Astrocyte of the cerebellum (primary cell): ENCODE measurements at places on chromosomes 11 and 22.

GRCh38 chr11:114281388-114281956 lies 14.7 kb upstream of the NNMT start:
- DNase-seq = no peak

GRCh38 chr11:128848815-128849455 lies 18.2 kb downstream of the KCNJ1 start:
- no peak for DNase-seq

GRCh38 chr11:3902441-3902840 lies 47.0 kb downstream of the STIM1 start:
- DNase-seq = no peak

GRCh38 chr11:26651916-26652315 lies 69.9 kb downstream of the SLC5A12 start:
- DNase-seq = no peak

GRCh38 chr11:27807596-27807995 lies 107.3 kb upstream of the BDNF start:
- DNase-seq = no peak

- no peak for DNase-seq
These were observed 18.8 kb upstream of the OR5B21 start for GRCh38 chr11:58526721-58527120.

GRCh38 chr11:125763483-125763882 lies 15.1 kb downstream of the PATE2 start:
- DNase-seq = no peak

DNA sequence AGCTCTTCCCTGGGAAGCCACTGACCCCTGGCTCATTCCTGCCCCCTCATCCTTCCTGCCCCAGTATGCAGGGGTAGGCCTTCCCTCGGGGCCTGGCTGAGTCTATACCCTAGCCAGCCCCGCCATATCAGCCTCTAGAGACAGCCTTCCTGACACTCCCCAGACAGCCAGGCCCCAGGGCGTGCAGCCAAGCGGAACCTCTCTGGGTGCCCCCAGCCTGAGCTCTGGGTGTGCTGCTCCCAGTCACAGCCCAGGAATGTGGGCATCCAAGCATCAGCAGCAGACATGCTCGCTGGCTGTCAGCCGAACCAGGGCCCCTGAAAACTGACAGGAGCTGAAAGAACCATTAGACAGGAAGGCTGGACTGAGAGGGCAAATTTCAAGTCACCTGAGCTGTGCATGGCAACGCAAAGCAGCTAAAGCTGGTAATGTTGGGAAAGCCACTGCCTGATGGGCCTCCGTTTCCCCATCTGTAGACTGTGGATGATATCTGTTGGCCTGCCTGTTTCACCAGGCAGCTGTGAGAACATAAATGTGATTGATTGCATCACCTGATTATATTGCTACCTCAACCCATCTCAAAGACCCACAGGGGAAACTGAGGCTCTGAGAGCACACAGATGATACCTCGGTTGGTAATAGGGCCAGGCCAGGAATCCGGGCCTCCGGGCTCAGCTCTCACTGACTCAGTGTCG lies 93.2 kb downstream of the LRRC32 start:
- DNase-seq = no peak

DNA sequence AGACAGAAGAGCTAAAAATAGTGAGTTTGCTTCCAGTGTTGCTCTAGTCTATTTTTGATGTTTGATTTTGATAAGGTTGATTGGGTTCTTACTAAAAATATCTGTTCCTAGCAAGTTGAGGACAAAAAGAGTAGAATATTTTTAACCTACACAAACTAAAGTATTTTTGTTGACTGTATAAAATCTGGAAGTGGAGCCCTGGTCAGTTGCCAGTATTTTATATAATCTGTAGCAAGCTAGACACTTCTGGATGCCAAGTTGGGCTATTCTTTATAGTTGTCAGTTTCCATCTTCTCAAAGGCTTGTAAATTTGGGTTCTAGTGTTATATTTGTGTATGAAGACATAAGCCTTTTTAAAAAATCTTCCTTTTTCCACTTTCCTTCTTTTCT lies 56.7 kb downstream of the HSD17B12 start:
- no peak for DNase-seq

DNA sequence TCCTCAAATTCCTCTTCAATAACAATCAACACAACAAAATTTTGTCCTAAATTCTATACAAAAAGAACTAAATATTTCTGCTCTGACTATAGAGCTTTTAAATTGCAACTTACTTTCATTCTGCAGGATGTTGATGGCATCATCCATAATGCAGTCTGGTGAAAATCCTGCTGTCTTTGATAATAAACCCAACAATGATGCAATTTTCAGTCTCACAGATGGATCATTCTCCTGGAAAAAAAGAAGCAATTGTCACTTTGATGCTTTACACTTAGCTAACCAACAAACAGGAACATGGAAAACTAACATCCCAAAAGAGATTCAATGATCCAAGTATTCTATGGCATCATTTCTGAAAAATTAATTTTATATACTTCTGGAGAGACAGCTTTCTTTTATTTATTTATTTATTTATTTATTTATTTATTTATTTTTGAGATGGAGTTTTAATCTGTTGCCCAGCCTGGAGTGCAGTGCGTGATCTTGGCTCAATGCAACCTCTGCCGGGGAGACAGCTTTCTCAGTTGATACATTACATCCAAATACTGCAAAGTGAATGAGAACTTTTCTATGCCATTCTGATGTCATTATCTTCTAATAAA lies 13.0 kb downstream of the INTS4 start:
- no peak for DNase-seq

DNA sequence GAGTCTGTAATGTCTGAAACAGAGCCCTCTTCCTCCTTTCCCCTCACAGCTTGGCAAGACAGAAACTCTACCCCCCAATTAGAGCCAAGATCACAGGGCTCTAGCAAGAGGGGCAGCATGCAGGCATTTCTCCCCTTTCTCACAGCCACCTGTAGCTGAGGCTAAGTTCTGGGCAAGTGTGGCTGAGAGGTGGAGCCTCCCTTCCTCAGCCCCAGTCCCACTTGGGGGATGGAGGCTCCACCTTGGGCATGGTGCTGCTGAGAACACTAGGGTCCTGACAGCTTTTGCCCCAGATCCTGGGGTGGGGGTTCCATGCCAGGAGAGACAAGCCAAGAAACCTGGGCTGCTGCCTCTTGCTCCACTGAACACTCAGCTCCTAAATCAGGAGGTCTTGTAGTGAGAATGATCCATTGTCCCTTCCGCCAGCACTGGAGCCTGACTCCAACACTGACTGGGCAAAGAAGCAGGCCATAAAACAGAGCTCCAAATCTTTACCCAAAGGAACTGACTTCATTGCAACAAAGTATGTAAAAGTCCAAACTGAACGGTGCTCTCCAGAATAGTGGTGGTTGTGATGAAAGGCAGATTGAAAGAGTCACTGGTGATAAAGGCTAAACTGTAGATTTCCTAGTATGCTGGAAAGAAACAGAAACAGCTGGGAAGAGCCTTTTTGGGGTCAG lies 25.6 kb downstream of the NARS2 start:
- no peak for DNase-seq

DNA sequence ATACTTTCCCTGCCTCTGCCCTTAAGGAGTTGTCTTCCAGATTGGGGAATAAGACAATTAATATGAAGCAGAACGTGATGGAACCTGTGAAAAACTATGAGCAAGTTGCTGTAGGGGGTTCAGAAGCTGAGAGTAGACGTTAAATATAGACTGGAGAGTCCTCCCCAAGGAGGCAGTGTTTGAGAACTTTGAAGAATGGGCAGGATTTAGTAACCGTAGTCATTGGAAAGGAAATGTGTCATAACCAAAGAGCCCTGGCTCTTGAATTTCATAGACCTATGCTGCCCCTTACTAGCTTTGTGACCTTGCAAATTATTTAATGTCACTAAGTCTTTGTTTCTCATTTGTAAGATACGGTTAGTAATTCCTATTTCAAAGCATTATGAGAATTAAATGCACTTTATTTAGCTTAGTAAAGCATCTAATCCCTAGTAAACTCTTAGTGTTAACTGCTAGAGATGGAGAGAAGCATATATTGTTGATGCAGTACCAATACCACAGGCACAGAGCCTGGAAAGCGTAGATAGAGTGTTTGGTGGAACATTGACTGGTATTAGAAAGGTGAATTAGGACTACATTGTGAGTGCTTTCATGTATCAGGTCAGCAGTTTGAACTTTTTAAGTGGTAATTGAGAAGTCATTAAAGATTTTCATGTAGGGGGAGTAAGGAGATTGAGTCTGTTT lies 54.1 kb downstream of the MCAM start:
- DNase-seq = no peak

GRCh38 chr22:25110846-25111578 lies 88.6 kb upstream of the CRYBB3 start:
- peak; percentile 43 for DNase-seq

- DNase-seq = no peak
These were observed 4.2 kb downstream of the CAPN1 start for GRCh38 chr11:65185869-65186341.

DNA sequence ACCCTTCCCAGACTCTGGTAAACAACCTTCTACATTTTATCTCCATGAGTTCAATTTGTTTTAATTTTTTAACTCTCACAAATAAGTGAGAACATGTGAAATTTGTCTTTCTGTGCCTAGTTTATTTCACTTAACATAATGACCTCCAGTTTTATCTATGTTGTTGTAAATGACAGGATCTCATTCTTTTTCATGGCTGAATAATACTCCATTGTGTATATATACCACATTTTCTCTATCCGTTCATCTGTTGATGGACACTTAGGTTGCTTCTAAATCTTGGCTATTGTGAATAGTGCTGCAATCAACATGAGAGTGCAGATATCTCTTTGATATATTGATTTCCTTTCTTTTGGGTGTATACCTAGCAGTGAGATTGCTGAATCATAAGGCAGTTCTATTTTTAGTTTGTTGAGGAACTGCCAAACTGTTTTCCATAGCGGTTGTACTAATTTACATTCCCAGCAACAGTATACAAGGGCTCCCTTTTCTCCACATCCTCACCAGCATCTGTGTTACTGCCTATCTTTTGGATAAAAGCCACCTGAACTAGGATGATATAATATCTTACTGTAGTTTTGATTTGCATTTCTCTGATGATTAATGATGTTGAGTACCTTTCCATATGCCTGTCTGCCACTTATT lies 93.9 kb downstream of the ATG16L2 start:
- DNase-seq = no peak

DNA sequence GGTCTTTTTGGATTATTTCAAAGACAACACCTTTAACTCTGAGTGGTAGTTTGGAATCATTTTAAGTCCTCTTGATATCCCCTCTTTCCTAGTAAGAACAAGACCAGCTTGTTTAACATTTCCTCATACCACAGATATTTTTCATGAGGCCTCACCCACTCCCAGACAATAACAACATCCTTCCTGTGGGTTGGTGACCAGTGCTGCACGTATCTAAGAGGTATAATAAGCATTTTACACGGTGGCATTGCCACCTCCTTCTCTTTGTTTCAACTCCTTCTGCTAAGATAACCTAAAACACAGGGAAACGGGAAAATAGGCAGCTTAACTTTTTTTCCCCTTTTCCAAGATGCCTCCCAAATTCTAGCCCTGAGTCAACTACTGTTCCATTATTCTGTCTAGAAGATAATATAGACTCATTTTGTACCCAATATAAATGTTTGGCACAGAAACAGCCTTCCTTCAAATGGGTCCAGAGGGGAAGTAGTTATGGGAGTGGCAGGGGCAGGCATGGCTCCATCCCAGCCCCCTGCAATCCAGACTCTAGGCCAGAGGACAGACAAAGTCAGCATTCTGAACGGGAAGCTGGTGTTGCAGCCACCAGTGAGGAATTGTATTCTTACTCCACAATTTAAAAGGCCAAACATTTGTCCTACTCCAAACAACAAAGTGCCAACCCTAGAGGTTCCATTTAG lies 28.5 kb downstream of the MAML2 start:
- DNase-seq = no peak

DNA sequence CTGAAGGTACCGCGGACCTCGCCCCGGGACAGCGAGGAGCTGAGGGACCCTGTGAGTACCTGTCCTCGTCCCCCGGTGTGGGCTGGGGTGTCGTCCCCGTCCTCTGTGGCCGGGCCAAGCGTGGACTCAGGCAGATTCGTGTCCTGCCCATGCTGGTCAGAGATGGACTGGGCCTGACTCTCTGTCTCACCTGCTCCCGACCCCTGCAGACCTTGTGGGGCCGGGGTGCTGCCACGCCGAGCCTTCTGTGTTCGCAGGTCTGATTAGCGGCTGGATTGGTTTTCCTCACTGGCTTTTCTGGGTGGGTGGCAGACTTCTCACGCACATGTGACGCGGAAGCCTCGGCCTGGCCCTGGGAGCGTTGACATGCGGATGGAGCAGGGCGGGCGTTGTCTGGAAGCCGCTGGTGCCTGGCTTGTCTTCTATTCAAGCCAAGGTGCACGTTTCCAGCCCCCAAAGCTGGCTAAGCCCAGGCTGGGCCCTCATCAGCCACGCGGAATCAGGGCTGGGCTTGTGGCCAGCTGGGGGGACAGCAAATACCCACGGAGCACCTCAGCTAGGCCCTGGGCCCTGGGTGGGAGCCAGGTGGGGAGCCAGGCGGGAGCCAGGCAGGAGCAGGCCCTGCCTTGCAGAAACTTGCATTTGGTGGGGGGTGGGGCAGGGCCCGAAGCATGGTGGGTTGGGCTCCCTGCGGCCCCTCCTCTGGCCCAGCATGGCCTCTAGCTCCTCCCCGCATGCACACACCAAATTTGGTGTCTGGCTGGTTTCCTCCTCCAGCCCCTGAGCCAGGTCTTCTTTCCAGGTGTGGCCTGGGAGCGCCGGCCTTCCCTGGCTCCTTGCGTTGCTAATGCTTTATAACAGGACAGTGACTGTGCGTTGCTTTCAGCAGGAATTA lies 7.0 kb downstream of the GRAMD4 start:
- DNase-seq = no peak

DNA sequence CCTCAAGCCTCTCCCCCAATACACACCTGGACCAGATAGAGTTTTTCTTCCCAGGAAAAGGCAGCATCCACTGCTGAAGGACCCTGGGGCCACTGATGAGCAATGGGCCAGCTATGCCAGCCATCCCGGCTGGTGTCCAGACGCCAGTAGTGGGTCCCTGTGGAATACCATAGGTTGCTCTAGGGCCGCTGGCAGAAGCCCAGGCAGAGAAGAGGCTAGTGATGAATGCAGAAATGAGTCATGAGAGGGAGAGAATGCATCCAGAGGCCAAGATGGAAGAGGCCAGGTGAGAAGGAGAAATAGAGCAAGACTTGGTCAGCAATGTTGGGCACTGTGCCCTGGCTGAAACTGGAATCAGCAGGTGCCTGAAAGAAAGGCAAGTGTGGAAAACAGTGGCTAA lies 8.9 kb downstream of the HPX start:
- DNase-seq = peak; percentile 24

DNA sequence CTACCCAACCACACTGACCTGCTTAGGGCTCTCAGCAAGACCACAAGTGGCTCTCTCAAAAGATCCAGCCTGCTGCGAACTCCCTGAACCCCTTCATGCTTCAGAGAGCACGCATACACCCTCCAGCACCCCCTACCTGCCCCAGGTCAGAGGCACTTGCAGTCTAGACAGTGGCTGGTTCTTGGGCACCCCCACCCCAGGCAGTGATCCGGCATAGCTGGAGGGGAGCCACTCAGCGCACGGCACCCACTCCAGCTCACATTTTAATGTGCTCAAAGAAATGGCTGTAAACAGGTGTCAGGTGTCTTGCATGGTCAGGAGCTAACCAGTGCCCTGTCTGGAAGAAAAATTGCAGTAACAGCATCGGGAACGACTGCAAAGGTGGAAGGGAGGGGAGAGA lies 140.8 kb downstream of the PKNOX2 start:
- DNase-seq = no peak

- DNase-seq = peak; percentile 89
These were observed 43.6 kb upstream of the PRR5 start for GRCh38 chr22:44658311-44658953.

- no peak for DNase-seq
These were observed 101.4 kb downstream of the DBX1 start for GRCh38 chr11:20058749-20059458.
